ENCODE measurements at places on chromosomes 16 and 17.

DNA sequence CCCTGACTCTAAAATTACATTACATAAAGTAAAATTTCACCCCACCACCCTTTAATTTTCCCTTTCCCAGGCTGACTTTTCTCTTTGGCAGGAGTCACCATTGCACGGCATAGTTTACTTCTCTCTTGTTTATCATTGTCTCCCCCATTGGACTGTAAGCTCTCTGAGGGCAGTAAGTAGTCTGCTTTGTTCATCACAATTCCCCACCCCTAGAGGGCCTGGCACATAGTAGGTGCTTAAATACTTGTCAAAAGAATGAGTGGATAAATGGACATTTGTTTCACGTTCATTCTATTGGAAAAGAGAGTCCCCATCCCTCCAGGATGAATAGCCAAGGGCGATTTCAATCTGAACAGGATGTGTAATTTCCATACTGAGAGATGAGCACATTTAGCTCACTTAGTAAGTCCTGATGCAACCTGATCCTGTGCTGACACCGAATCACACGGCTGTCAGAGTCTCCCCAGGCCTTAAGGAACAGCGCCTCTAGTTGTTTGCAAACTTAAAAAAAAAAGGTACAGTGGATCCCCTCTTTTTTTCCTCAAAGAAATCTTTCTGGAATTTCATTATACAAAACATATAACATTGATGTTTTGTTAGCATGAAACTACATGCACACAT is 54.0 kb downstream of the AKAP1 start:
- DNase-seq = no peak

GRCh38 chr17:64092113-64092512 is 37.8 kb downstream of the ERN1 start:
- no peak for DNase-seq

- no peak for DNase-seq
These were observed 729 bp downstream of the LONP2 start for GRCh38 chr16:48244863-48245195.

DNA sequence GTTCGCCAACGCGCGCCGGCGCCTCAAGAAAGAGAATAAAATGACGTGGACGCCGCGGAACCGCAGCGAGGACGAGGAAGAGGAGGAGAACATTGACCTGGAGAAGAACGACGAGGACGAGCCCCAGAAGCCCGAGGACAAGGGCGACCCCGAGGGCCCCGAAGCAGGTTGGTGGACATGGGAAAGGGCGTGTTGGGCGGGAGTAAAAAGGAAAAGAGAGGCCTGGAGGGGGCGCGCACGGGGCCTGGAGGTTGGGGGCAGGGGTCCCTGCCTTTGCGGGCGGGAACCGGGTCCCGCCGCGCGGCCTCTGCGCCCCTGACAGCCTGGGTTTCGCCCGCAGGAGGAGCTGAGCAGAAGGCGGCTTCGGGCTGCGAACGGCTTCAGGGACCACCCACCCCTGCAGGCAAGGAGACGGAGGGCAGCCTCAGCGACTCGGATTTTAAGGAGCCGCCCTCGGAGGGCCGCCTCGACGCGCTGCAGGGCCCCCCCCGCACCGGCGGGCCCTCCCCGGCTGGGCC is 2.1 kb downstream of the IRX5 start:
- no peak for DNase-seq

GRCh38 chr16:52494621-52495020 is 52.3 kb downstream of the TOX3 start:
- no peak for DNase-seq

DNA sequence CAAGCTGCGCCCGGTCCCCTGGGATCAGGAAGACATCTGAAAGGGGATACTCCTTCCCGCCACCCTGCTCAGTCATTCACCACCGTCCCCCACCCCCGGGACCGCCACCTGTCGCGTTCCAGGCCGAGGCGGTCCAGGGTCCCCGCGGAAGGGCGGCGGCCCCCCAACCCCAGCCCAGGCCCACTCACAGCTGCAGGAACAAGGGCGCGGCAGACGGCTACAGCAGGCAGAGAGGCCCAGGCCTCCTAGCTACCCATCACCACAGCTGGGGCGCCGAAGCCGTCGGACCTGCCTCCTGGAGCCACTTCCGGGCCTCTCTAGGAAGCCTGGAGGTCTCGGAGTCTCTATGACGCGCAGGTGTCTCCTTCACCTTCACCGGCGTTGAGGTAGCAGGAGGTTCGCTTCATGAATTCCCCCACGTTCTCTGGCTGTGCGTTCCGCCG is at the start of gene SDR42E1:
TSS of gene SDR42E1 (minus strand) at position 272 of the 443 bp plus-strand sequence. CDS start 10,612 bp downstream, outside the sequence.
- no peak for DNase-seq

All from iPS DF 19.7 (cell line).